ENCODE measurements at places on chromosomes 13 and 19. TPM values are rescaled to one million over a fixed set of nuclear protein-coding genes. Genes with fewer than 3 reads are reported as not detected.
A peak's percentile ranks its signal among the peaks of the same experiment; 100 is the strongest.

The SIGLEC8 gene
- total RNA-seq: not detected

The CEACAM6 gene
- total RNA-seq: not detected

The SHISA7 gene
- 0.09 TPM for total RNA-seq

The SIGLEC11 gene
- not detected for total RNA-seq

DNA sequence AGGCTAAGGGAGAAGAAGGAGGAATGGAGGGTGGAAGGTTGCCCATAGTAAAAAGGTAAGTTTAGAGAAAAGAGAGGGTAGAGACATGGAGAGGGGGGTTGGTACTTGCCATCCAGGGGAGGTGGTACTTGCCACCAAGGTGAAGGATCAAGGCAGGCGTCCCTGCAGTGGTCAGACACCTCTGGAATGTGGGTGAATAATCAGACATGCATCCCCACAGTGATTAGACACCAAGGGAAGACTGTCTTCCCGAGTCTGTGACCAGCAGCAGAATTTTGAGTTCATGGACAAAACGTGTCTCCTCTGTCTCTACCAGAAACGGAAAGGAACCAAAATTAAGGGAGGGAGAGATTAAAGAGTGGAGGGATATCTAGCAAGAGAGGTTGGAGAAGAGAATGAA, 27.1 kb upstream of the IGFL1 start:
- H3K36me3 ChIP-seq: no peaks in the 10 kb centered on the region
- H3K4me1 ChIP-seq: no peaks in the 10 kb centered on the region
- H3K4me3 ChIP-seq: no peak overlapping the region
- no peak overlapping the region for H3K27ac ChIP-seq
- no peak for DNase-seq

GRCh38 chr13:101512650-101513049, 60.2 kb downstream of the ITGBL1 start:
- H3K36me3 ChIP-seq: no peaks in the 10 kb centered on the region
- H3K27me3 ChIP-seq: no peaks in the 10 kb centered on the region
- no peak for DNase-seq
- H3K27ac ChIP-seq: no peak overlapping the region
- no peak overlapping the region for H3K4me3 ChIP-seq

DNA sequence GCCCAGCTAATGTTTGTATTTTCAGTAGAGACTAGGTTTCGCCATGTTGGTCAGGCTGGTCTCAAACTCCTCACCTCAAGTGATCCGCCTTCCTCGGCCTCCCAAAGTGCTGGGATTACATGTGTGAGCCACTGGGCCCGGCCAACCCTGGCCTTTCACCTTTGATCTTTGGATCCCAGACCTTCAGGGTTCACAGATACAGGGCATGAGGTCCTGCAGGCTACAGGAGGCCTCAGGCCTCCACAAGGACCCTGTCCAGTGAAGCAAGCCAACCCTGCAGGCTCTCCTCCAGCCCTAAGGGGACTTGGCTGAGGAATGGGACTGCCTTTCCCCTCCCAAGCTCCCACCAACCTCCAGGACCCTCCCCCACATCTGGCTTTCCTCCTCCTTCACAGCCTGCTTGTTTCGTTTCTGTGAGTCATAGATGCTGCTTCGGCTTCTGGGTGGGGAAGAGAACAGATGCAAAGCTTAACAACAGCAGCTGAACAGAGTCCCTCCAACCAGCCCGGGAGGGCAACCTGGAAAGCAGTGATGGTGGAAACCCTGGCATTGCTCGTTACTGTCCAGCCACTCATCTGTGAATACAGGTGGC, 11.8 kb downstream of the ARHGEF18 start:
- no peak overlapping the region for H3K4me3 ChIP-seq
- no peaks in the 10 kb centered on the region for H3K4me1 ChIP-seq
- no peaks in the 10 kb centered on the region for H3K36me3 ChIP-seq
- peaks cover 32% of the 10 kb centered on the region for H3K27me3 ChIP-seq

GRCh38 chr13:25018729-25019115, 77.2 kb upstream of the PABPC3 start:
- DNase-seq: peak; percentile 36
- H3K4me1 ChIP-seq: no peaks in the 10 kb centered on the region
- H3K27me3 ChIP-seq: peaks cover 73% of the 10 kb centered on the region
- no peak overlapping the region for H3K27ac ChIP-seq
- H3K4me3 ChIP-seq: peak overlapping the region; percentile 59

DNA sequence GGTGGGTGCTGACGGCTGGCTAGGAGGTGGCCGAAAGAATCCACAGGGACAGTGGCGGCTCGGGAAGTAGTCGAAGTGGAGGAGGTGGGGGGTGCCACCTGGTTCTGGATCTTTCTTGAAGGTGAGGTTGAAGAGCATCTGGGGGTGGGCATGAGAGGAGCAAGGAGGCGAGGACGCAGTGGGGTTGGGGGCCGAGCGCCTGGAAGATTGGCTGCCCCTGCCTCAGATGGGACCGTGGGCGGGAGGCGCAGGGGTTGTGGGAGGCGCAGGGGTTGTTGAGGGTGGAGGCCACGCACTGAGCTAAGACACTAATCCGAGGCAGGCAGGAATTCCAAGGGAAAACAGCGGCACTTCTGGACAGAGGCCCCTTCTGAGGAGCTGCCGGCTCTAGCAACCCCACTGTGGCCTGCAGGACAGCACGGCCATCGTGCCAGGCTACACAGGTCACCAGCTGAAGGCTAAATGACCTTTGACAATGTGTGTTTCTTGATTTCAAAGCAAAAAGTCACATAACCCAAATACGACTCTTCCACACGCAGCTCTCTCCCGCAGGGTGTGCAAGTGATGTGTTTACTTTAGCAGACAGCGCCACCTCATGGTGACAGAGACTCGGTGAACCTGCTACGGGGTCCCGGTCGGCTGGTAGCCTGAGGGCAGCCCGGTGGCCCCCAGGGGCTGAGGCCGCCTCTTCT, 44.1 kb upstream of the RANBP3 start:
- peaks cover 14% of the 10 kb centered on the region for H3K27me3 ChIP-seq
- H3K36me3 ChIP-seq: no peaks in the 10 kb centered on the region
- H3K4me3 ChIP-seq: peak overlapping the region; percentile 24
- peak; percentile 94 for DNase-seq
- H3K27ac ChIP-seq: no peak overlapping the region

DNA sequence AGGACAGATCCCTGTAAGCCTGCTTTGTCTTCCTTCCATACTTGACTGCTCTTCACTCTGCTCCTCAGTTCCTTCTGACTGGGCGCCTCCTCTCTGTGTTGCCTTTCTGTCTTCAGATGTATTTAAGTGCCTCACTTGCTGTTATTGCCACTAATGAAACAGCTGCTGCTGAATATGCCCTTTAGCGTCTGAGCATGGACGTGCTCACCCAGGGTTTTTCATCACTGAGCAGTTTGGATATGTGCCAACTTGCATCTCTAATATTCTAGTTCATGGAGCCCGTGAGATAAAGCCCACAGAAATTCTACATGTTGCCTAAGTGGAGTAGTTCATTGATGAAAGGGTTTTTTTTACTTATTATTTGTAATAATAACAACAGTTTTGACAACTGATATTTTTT, 198.2 kb downstream of the MYO16 start:
- no peaks in the 10 kb centered on the region for H3K27me3 ChIP-seq
- no peaks in the 10 kb centered on the region for H3K4me1 ChIP-seq
- no peak overlapping the region for H3K4me3 ChIP-seq
- no peak for DNase-seq

GRCh38 chr13:84885868-84886267, 913.4 kb downstream of the SLITRK6 start:
- no peak for DNase-seq
- H3K36me3 ChIP-seq: no peaks in the 10 kb centered on the region
- no peaks in the 10 kb centered on the region for H3K4me1 ChIP-seq
- no peaks in the 10 kb centered on the region for H3K27me3 ChIP-seq
- no peak overlapping the region for H3K27ac ChIP-seq

GRCh38 chr13:96652506-96652905, 341.8 kb downstream of the OXGR1 start:
- H3K27me3 ChIP-seq: no peaks in the 10 kb centered on the region
- H3K27ac ChIP-seq: no peak overlapping the region
- no peak overlapping the region for H3K4me3 ChIP-seq
- H3K4me1 ChIP-seq: no peaks in the 10 kb centered on the region
- no peak for DNase-seq

DNA sequence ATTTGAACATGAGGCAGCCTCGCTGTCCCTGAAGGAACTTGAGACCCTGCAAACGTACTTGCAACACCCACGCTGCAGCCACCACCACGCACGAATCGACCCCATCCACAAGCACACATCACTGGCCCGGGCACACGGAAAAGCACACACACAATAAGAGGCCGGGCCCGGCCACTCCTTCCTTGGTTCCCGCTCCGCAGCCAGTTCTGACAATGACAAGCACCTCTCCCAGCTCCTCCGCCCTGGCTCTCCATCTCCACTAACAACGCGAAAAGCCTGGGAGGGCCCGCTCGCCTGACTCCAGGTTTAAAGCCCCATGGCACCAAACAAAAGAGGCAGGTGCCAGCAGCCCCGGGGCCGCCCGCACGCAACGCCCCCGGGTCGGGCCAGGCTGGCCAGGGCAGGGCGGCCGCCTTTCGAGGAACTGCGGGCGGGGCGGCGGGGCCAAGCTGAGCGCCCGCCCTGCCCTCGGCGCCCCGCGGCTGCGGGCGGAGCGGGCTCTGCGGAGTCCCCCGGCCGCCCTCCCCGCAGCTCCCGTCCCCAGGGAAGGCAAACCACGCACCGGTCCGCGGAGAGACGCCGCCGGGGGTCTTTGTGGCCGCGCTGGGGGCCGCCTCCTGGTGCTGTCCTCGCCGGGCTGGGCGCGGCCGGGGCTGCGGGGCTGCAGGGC, 495 bp downstream of the DCLK1 start:
- no peak overlapping the region for H3K27ac ChIP-seq
- DNase-seq: peak; percentile 76
- H3K27me3 ChIP-seq: peaks cover 74% of the 10 kb centered on the region
- peak overlapping the region; percentile 69 for H3K4me3 ChIP-seq
- no peaks in the 10 kb centered on the region for H3K4me1 ChIP-seq

DNA sequence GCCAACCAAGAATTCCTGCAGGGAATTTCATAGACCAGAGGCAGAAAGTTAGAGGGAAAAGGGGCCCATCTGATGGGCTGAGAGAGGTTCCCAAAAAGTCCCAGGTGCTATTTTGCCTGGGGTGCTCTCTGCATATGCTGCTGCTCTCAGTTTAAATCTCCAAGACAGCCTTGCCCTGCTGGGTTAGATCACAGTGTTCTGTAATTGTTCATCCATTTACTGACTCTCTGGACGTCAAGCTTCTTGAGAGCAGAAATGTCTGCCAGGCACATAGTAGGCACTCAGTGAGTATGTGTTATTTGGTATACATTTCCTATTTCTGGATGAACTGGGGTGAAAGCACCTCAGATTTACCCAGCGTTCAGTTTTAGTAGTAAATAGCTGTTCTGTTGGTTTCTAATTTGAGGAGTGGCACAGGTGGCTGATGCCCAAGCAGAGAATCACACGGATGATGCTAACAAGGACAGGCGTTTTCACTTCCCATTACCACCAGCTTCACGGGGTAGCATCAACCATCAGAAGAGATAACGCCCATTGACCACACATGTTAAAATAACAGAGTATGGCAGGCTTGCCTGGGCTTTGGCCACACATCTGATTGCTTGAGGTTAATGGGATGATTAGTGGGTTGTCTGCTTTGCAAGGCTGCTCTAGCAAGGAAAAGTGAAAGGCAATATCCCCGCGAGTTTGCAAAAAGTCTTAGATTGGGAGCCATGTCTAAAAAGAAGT, 161.1 kb downstream of the SLC7A1 start:
- H3K4me1 ChIP-seq: peaks cover 2% of the 10 kb centered on the region
- H3K4me3 ChIP-seq: no peak overlapping the region
- no peaks in the 10 kb centered on the region for H3K36me3 ChIP-seq
- H3K27ac ChIP-seq: no peak overlapping the region
- H3K27me3 ChIP-seq: peaks cover 12% of the 10 kb centered on the region
- no peak for DNase-seq

DNA sequence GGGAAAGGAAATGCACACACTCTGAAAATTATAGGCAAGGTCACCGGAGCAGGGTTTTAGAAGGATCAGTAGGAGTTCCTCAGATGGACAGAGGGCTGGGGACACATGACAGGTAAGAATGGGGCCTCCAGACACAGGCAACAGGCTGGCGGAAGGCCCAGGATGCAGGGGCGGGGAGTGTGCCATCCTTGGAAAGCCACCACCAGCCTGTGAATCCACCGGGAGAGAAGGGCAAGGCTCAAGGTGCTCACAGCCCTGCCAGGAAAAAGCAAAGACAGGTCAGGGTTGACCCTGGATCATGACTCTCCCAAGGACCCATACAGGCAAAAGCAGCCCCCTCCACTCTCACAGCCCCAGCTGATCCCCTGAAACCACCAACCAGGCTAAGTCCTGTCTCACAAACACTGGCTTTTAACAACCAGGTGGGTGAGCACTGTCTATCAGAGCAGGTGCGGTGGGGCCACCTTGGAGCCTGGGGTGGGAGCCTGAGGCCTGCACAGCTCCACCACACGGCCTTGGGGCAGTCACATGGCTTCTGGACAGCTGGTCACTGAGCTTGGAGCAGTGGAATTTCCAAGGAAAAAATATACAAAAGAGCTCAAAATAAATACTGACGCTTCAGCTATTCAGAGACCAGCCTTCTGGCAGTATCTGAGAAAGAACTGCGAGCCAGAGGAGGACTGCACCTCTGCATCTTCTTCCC, 35.2 kb upstream of the ISYNA1 start:
- H3K36me3 ChIP-seq: no peaks in the 10 kb centered on the region
- H3K4me3 ChIP-seq: no peak overlapping the region
- no peaks in the 10 kb centered on the region for H3K27me3 ChIP-seq
- H3K4me1 ChIP-seq: no peaks in the 10 kb centered on the region
- no peak for DNase-seq
- no peak overlapping the region for H3K27ac ChIP-seq

DNA sequence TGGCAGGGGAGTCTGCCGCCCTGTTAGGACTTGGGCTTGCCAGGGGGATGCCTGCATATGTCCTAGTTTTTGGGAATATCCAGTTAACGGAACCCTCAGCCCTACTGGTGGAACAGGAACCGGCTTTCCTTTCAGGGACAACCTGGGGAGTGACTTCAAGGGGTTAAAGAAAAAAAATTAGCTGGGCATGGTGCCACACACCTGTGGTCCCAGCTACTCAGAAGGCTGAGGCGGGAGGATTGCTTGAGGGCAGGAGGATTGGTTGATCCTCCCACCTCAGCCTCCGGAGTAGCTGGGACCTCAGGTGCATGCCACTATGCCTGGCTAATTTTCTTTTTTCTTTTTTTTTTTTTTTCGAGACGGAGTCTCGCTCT, 22.5 kb downstream of the LDLR start:
- H3K27ac ChIP-seq: no peak overlapping the region
- no peaks in the 10 kb centered on the region for H3K27me3 ChIP-seq
- H3K4me1 ChIP-seq: no peaks in the 10 kb centered on the region
- H3K36me3 ChIP-seq: peaks cover 7% of the 10 kb centered on the region

DNA sequence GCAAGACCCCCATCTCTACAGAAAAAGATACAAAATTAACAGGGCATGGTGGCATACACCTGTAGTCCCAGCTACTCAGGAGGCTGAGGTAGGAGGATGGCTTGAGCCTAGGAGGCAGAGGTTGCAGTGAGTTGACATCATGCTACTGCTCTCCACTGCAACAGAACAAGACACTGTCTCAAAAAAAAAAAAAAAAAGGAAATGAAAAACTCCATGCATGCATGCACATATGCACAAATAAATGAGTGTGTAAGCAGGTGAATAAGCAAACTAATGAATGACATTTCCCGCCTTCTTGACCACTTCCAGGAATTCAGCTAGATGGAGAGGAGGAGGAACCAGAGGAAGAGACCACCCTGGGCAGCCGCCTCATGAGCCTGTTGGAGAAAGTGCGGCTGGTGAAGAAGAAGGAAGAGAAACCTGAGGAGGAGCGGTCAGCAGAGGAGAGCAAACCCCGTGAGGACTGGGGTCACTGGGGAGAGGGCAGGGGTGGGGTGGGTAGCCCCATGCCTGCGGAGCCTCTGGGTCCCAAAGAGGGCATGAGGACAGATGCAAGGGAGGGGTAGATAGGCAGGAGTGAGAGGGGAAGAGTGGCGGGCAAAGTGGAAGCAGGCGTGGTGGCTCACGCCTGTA, 58.8 kb downstream of the RYR1 start:
- no peak overlapping the region for H3K4me3 ChIP-seq
- H3K27ac ChIP-seq: no peak overlapping the region
- no peak for DNase-seq
- H3K36me3 ChIP-seq: no peaks in the 10 kb centered on the region
- no peaks in the 10 kb centered on the region for H3K4me1 ChIP-seq

All from neural progenitor cell (in vitro differentiated cells).